Left lung (tissue), 14 donors: ENCODE measurements at places on chromosomes 6 and 20.

- peaks cover 99% of the 10 kb centered on the region for H3K4me1 ChIP-seq
- no peak for DNase-seq
- no peaks in the 10 kb centered on the region for H3K27me3 ChIP-seq
- no peaks in the 10 kb centered on the region for H3K36me3 ChIP-seq
- H3K27ac ChIP-seq = peak overlapping the region; percentile 93
These were observed 12.2 kb downstream of the IGF2R start for GRCh38 chr6:159981071-159981402.

GRCh38 chr20:17875106-17875980 lies 93.3 kb downstream of the SNX5 start:
- no peak overlapping the region for H3K4me3 ChIP-seq
- peak; percentile 36 for DNase-seq
- H3K27ac ChIP-seq = peak overlapping the region; percentile 73
- H3K36me3 ChIP-seq = no peaks in the 10 kb centered on the region

- no peak overlapping the region for H3K27ac ChIP-seq
- no peak overlapping the region for H3K4me3 ChIP-seq
- H3K27me3 ChIP-seq = no peaks in the 10 kb centered on the region
- H3K36me3 ChIP-seq = no peaks in the 10 kb centered on the region
- peaks cover 17% of the 10 kb centered on the region for H3K4me1 ChIP-seq
These were observed 21.9 kb upstream of the RREB1 start for GRCh38 chr6:7085911-7086310.

- H3K27ac ChIP-seq = no peak overlapping the region
- peaks cover 5% of the 10 kb centered on the region for H3K4me1 ChIP-seq
- no peaks in the 10 kb centered on the region for H3K36me3 ChIP-seq
- no peak overlapping the region for H3K4me3 ChIP-seq
- no peak for DNase-seq
These were observed 127.4 kb downstream of the DST start for GRCh38 chr6:56515081-56515905.

DNA sequence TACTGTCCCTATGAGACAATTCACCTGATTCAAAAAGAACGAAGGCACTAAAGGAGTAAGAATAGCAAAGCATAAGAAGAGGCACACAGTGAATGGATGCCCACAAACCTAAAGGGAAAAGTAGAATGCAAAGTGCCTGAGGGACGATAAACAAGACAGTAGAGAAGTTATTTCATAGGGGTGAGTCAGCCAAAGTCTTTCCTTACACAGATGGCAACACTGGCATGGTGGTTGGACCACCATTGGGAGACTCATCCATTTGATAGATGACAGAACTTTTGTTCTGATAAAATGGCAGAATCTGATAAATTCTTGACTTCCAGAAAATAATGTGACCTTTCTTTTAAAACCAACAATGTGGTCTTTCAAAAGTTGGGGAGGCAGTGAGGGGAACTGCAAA lies 148.1 kb upstream of the HDAC2 start:
- no peaks in the 10 kb centered on the region for H3K27me3 ChIP-seq
- H3K4me3 ChIP-seq = no peak overlapping the region
- no peaks in the 10 kb centered on the region for H3K36me3 ChIP-seq
- no peak for DNase-seq

DNA sequence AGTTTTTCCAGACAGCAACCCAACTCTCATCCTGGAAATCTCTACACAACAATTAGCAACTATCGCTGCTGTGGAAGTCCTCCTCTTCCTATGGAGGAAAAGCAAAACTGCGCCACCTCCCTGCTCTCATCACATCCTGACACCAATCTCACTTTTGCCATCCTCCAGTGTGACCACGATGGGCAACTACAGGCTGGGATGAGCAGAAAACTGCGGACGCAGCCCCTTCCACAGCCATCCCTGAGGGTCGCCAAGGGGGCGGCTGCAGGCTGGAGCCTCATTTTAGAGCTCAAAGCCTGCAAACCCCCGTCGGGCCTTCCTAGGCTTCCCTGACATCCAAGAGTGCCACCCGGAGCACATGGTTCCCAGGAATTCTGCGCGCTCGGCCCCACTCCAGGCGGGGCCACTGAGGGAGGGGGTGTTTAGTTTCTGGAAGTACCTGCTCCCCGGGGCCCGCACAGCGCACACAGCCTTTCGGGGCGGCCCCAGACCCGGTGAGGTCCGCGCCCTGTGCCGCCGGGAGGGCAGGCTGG lies 1.2 kb downstream of the TCFL5 start:
- H3K27me3 ChIP-seq = no peaks in the 10 kb centered on the region
- H3K4me1 ChIP-seq = peaks cover 19% of the 10 kb centered on the region
- H3K4me3 ChIP-seq = peak overlapping the region; percentile 42
- no peaks in the 10 kb centered on the region for H3K36me3 ChIP-seq
- peak; percentile 79 for DNase-seq

DNA sequence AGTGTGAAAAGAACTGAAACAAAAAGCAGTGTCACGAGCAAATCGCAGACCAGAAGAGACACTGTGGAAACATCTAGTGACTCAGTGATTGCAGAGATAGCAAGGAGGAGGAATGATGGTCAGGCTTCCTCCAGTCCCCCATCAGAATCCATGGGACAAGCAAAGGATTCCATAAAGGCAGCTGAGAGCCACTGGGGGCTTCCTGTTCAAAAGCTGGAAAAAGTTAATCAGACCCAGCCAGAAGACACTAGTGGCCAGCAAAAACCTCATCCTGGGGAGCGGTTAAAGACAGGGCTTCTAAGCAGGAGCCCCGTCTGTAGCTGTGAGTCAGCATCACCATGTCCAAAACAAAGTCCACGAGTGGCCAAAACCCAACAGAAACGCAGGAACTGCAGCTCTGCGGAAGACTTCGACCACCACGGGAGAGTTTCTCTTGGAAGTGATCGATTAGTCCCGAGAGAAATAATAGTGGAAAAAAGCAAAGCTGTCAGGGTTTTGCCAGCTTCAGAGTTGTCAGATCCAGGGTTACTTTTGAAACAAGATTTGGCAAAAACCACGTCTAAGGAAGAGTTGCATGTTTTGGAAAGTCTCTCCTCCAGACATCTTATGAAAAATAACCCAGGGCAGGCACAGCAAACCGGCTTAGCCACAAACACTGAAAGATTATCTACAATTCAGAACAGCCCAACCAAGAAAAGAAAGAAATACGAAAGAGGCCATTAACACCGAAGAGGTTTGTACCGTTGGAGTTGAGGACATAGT lies 51.0 kb downstream of the JAG1 start:
- H3K4me1 ChIP-seq = peaks cover 3% of the 10 kb centered on the region
- no peak overlapping the region for H3K27ac ChIP-seq
- DNase-seq = no peak
- H3K36me3 ChIP-seq = no peaks in the 10 kb centered on the region

- H3K36me3 ChIP-seq = peaks cover 4% of the 10 kb centered on the region
- H3K27me3 ChIP-seq = no peaks in the 10 kb centered on the region
- DNase-seq = peak; percentile 54
These were observed 54.1 kb upstream of the TPD52L1 start for GRCh38 chr6:125099211-125100073.

GRCh38 chr6:3619800-3620199 lies 131.7 kb downstream of the PXDC1 start:
- H3K27me3 ChIP-seq = peaks cover 17% of the 10 kb centered on the region
- no peaks in the 10 kb centered on the region for H3K4me1 ChIP-seq
- no peaks in the 10 kb centered on the region for H3K36me3 ChIP-seq
- no peak for DNase-seq

DNA sequence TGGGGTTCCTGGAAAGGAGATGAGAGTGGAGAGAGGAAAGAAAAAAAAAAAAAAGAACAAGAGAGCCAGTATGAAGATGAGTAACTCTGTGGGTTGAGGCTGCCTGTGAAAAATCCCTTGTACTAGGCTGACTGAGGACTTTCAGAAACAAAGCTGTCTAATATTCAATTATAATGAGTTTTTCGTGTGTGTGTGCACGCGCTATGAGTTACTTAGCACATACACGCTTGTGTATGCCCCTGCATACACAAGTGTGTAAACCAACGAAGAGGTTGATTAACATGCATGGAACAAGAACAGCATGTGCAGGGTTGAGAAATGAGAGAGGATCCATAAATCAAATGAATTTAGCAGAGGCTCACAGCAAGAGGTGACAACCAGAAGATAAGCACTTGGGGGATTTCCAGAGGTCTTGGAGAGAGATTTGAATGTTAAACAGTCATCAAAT lies 4.8 kb upstream of the RBPJL start:
- DNase-seq = no peak
- no peaks in the 10 kb centered on the region for H3K4me1 ChIP-seq
- H3K27ac ChIP-seq = no peak overlapping the region
- H3K4me3 ChIP-seq = no peak overlapping the region

DNA sequence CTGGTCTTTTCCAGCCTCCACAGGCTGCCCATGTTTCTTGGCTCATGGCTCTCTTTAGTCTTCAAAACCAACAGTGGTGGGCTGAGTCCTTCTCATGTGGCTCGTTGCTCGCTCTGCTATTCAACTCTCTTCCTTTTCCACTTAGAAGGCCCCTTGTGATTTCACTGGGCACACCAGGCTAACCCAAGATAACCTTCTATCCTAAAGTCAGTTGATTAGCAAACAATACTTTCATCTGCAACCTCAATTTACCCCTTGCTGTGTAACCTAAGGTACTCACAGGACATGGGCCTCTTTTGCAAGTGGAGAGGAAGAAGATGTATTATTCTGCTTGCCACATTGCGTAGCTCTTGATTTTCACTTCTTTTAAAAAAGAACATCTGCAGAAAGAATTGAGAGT lies 79.6 kb downstream of the UTRN start:
- no peak overlapping the region for H3K4me3 ChIP-seq
- H3K36me3 ChIP-seq = no peaks in the 10 kb centered on the region
- H3K27ac ChIP-seq = peak overlapping the region; percentile 64
- no peak for DNase-seq

DNA sequence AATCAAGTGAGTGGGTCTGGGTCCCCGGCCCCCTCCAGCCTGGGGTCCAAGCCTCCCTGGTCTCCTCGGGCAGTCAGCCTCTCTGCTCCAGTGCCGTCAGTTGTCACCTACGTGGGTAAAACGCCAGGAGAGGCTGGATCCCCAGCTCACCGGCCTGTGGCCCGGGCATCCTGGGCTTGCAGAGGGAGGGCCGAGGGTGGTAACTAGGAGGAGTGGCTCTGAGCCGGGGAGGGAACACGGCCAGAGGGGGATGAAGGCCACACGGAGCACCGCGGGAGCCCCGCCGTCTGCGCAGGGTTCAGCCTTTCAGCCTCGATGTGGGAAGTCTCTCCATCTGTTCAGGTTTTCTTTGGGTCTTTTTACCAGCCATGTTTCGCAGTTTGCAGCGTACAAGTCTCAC lies 29.5 kb upstream of the BHLHE23 start:
- H3K4me1 ChIP-seq = no peaks in the 10 kb centered on the region
- DNase-seq = peak; percentile 26
- no peak overlapping the region for H3K27ac ChIP-seq
- H3K4me3 ChIP-seq = no peak overlapping the region
- no peaks in the 10 kb centered on the region for H3K36me3 ChIP-seq
- peaks cover 20% of the 10 kb centered on the region for H3K27me3 ChIP-seq

DNA sequence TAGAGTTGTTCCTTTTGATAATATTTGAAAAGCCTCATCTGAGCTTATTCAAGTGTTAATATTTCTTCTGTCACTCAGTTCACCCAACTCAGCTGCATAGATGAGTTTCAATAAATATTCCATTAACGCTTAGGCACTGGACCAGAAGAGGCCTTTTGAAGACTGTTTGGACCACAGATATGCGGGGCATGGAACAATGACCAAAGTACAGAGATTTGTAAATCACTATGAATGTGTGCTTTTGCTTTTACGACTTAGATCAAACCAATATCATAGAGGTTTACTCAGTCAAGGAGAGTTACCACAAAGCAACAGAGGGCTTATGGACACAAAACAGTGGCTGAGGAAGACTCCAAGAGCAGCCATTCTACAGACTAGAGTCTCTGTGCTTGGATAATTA lies 99.9 kb downstream of the RTN4IP1 start:
- H3K27ac ChIP-seq = no peak overlapping the region
- peaks cover 7% of the 10 kb centered on the region for H3K4me1 ChIP-seq
- H3K27me3 ChIP-seq = no peaks in the 10 kb centered on the region
- DNase-seq = no peak

- DNase-seq = no peak
- H3K27me3 ChIP-seq = no peaks in the 10 kb centered on the region
- H3K4me1 ChIP-seq = no peaks in the 10 kb centered on the region
- no peak overlapping the region for H3K4me3 ChIP-seq
- no peak overlapping the region for H3K27ac ChIP-seq
These were observed 20.5 kb downstream of the BPIFB4 start for GRCh38 chr20:33099843-33100538.

GRCh38 chr6:83083476-83083875 lies 16.0 kb downstream of the DOP1A start:
- no peak for DNase-seq
- no peaks in the 10 kb centered on the region for H3K27me3 ChIP-seq
- H3K27ac ChIP-seq = no peak overlapping the region
- no peak overlapping the region for H3K4me3 ChIP-seq

GRCh38 chr20:38536310-38536709 lies 44.7 kb upstream of the ADIG start:
- no peaks in the 10 kb centered on the region for H3K4me1 ChIP-seq
- no peak for DNase-seq
- no peaks in the 10 kb centered on the region for H3K36me3 ChIP-seq
- H3K4me3 ChIP-seq = no peak overlapping the region

- no peaks in the 10 kb centered on the region for H3K27me3 ChIP-seq
- H3K4me1 ChIP-seq = peaks cover 6% of the 10 kb centered on the region
- no peak overlapping the region for H3K4me3 ChIP-seq
- H3K27ac ChIP-seq = no peak overlapping the region
These were observed 129.9 kb upstream of the COL21A1 start for GRCh38 chr6:56377295-56377694.

- H3K27ac ChIP-seq = no peak overlapping the region
- DNase-seq = no peak
- H3K4me3 ChIP-seq = no peak overlapping the region
- H3K36me3 ChIP-seq = no peaks in the 10 kb centered on the region
These were observed 260.8 kb upstream of the OPRM1 start for GRCh38 chr6:153778216-153778615.

DNA sequence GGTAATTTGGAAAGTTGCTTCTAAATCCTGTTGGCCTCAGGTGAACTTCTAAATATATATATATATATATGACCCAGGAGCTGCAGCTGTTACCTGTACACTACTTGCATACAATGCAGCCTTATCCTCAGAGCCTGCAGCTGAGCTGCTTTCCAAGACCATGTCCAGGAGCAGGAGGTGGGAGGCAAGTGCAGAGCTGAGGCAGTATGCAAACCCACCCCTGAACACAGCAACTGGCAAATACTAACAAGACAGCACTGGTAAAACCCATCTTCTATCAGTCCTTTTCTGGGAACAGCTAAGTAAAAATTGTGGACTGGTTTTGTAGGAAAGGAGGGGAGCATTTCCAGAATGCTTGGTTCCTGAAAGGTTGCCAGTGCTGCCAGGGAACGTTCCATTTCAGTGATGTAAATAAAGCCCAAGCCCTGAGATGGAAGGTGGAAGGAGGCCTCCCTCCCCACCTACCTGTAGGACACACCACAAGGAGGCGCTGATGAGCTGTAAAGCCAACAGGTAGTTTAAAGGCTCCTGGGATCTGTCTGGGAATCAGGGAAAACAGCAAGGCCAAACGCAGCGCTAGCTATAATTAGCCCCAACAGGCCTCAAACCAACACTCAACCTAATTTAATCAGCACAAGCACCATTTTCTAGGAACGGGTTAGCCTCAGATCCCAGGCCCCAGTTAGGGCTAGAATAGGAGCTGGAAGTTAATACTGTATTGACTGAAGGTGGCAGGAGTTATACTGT lies 93.8 kb upstream of the MAP7 start:
- no peaks in the 10 kb centered on the region for H3K27me3 ChIP-seq
- no peak overlapping the region for H3K4me3 ChIP-seq
- DNase-seq = peak; percentile 67
- H3K4me1 ChIP-seq = peaks cover 12% of the 10 kb centered on the region

GRCh38 chr20:10474606-10475184 lies 39.6 kb downstream of the SLX4IP start:
- H3K27me3 ChIP-seq = no peaks in the 10 kb centered on the region
- no peak overlapping the region for H3K4me3 ChIP-seq
- peak; percentile 87 for DNase-seq
